ENCODE measurements at places on chromosomes 7 and 10.

DNA sequence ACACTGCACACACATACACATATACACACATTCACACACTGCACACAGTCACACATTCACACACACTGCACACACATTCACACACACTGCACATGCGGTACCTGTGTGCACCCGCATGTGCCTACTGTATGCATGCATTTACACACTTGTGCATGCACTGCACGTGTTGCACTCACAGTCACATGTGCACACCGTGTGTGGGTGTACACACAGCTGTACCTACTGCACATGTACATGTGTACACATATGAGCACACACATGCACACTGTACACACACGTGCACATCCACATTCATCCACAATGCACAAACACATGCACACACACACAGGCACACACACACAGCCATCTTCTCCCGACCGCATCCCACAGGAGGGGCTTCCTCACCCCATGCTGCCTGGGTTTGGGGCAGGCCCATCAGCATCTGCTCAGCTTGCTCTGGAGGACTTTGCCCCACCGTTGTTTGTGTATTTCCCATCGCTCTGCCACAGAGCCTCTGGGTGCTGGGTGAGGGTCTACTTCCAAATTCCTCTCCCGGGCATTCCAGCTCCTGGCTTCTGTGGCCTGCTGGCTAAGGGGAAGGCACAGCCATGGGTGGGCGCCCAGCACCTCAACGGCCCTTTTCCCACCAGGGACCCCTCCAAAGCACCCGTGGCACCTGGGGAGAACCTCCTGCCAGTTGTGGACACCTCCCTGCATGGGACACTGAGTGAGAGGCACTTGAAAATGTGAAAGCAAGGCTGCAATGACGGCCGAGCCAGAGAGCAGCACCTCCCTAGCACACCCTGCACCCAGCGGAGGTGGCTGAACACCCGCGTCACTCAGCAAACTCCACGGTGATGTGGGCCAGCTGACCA lies 324.3 kb downstream of the PTPRN2 start:
- DNase-seq = no peak

GRCh38 chr10:74987339-74988053 lies 124.0 kb upstream of the SAMD8 start:
- DNase-seq = no peak

DNA sequence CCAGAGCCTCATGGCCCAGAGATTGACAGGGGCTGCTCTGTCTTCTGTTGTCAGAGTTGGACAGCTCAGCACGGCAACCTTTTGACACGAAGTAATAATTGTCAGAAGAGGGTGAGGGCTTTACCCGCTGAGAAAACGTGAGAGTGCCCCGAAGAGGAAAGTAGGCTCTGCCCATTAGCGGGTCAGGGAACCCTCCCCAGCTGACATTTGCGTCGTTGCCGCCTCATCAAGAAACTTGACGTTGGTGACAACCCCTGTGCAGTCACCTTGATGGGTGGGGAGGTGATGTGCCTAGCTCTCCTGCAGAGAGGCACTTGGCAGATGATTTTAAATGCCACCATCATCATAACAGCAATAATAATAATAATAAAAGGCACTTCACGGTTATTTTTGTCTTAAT lies 202.1 kb downstream of the USP6NL start:
- DNase-seq = no peak

DNA sequence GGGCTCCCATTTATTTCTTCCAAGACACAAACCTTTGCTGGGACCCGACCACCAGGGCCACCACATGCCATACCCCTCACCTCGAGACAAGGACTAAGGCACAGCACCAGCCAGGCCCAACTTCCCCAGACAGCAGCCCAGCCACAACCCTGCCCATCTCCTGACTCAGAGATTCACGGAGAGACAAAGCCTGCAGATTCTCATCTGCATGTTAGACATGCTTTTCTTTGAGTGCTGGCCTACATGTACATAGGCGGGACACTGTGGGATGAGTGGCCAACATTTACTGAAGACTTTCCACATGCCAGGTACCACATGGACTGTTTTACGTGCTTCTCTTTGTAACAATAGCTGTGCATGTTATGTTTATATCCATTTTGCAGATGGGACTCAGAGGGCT lies 221.3 kb upstream of the ZMIZ1 start:
- no peak for DNase-seq
